DMS79 treated with DMSO at 0.1 percent for 48 hours (cell line): ENCODE measurements at places on chromosomes 3 and 15.

DNA sequence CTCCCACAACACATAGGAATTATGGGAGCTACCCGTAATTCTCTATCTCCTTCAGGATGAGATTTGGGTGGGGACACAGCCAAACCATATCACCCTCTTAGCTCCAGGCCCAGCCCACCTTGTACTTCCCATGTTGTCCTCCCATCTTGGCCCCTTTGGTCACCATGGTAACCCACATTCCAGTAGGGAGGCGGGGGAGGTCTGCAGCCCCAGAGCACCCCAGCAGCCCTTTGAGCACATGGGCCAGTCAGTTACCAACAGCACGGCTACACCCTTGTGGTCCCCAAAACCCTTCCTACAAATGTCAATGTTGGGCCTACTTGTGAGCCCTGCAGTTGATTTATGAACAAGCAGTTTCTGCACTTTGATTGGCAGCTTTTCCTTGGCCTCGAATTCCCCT, 84.5 kb downstream of the LRRK1 start:
- DNase-seq = no peak

DNA sequence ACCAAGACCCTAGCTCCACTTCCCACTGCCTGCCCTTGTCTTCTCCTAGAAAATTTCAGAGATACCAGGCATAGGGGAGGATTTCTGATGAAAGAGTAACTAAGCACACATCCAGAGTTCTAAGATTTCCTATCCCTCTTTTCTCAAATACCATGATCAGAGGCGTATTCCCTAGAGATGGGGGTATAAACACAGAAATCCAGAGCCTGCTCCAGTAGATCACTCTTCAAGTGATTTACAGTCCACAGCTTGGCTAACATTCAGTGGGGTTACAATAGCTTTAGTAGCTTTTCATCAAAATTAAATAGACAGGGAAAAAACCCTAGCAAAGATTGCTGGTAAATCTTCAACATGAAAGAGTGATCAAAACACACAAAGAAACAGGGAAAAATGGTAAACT, 800.7 kb upstream of the GRM7 start:
- DNase-seq = no peak

- no peak for DNase-seq
Observed at GRCh38 chr15:34126522-34126921, 24.6 kb downstream of the PGBD4 start.

DNA sequence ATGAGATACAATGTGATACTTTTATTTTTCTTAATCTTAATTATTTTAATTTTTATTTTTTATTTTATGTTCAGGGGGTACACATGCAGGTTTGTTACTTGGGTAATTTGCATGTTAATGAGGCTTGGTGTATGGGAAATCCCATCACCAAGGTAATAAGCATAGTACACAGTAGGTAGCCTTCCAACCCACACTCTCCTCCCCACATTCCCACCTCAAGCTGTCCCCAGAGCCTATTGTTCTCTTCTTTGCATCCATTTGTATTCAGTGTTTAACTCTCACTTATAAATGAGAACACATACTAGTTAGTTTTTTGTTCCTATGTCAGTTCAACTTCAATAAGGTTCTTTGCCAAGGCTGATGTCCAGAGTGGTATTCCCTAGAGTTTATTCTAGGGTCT, 1375.4 kb downstream of the NSUN3 start:
- DNase-seq = no peak

GRCh38 chr3:140285380-140285779, 350.4 kb downstream of the CLSTN2 start:
- peak; percentile 64 for DNase-seq

DNA sequence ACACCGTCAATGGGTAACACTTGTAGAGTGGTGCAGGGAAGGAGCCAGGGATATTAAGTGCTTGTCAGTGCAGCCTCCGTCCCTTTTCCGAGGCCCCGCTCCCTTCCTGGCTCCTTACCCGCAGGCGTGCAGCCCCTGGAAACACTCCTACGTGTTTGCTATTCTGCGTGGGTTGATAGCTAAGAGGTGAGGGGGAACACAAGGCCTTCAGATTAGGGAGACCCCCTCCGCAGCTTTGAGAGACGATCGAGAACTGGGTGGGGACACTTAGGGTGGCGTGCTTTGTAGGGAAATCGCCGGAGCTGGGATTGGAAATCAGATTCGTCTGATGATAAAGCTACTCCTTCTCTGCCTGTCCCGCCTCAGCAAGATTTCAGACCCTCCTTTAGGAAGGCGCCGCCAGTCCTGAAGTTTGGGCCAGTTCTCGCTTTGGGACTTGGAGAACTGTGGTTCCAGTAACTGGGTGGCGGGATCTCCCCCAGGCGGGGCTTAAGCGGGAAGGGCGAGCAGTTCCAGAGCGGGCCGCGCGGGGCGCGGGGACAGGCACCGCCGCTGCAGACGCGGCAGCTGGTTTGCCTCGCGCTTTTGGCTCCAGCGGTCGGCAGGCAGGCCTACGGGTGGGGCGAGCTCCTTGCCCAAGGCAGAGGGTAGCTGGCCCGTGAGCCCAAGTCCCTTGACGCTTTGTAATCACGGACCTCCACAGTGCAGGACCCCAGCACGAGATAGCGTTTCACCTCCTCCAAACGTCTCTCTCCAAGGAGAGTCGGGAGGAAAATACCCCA, 8.0 kb upstream of the FAM107A start:
- peak; percentile 32 for DNase-seq

GRCh38 chr3:73580343-73580742, 44.4 kb downstream of the PDZRN3 start:
- no peak for DNase-seq

DNA sequence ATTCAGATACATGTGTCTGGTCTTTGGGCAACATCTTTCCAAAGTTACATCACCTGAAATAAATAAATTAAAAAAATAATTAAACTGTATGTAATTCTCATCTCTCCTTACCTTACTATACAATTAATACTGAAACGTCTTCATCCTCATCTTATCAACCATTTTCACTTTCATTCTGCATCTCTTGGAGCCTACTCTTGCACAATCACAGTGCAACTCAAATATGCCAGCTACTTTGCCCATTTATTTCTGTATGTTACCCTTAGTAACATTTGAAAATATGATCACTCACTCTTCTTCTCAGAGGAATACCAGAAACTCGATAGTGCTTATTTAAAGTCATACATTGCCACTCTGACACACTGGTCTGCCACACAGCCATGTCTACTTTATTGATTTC, 1357.1 kb upstream of the CADM2 start:
- DNase-seq = no peak

GRCh38 chr3:161153480-161153879, 48.3 kb upstream of the B3GALNT1 start:
- peak; percentile 8 for DNase-seq

DNA sequence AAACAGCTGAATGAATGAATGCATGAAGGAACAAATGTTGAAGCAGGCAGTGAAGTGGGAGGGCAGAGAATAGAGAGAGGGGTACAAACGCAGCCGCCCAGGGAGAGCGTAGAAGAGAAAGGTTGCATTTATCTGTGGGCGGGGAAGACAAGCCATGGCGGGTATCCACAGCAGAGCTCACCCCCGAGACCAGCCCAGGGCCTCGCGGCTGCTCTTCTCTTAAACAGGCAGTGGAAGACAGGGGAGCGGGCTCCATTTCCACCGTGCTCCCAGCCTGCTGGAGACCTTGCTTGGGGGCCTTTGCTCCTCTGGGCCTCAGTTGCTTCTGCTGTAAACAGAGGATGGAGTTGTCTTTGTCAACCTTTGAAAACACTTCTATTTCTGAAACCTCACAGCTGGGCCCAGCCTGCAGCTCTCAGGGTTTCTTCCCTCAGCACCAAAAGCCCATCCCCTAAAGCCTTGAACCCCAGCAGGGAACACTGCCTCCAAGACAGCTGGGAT, 259.5 kb downstream of the UACA start:
- no peak for DNase-seq

GRCh38 chr15:45631776-45632175, 3.1 kb upstream of the SQOR start:
- no peak for DNase-seq

DNA sequence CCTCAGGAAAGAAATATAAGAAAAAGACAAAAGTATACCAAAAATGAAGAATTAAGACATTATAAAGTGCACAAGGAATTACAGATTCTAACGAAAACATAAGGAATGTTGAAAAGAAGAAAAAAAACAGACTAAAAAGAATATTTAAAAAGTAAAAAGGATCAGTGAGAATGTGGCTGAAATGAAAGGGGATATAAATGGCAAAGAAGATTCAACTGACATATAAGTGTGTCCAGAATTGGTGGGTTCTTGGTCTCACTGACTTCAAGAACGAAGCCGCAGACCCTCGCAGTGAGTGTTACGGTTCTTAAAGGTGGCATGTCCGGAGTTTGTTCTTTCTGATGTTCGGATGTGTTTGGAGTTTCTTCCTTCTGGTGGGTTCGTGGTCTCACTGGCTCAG, 44.8 kb downstream of the DCBLD2 start:
- no peak for DNase-seq

GRCh38 chr3:141311170-141311495, 57.2 kb upstream of the ZBTB38 start:
- DNase-seq = no peak

DNA sequence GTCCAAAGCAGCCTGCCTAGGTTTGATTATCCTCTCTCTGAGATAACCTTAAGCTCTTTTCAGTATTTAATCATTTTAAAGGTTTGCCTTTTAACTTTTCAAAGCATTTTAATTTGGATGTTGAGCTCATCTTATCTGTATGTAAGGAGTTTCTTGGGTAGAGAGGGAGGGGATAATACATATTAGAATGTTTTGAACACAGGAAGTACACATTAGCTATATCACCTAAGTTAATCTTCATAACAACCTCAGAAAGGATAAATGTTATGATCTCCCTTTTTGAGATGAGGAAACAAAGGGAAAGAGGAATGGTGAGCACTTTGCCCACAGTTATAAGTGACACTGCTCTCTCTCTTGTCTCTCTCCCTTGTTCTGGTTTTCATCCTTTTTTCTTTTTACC, 2.2 kb upstream of the CD47 start:
- no peak for DNase-seq

- no peak for DNase-seq
Observed at GRCh38 chr3:177835008-177835407, 637.7 kb upstream of the TBL1XR1 start.
